ENCODE measurements at places on chromosomes 2 and 18. TPM values are rescaled to one million over a fixed set of nuclear protein-coding genes. Genes with fewer than 3 reads are reported as not detected.

DNA sequence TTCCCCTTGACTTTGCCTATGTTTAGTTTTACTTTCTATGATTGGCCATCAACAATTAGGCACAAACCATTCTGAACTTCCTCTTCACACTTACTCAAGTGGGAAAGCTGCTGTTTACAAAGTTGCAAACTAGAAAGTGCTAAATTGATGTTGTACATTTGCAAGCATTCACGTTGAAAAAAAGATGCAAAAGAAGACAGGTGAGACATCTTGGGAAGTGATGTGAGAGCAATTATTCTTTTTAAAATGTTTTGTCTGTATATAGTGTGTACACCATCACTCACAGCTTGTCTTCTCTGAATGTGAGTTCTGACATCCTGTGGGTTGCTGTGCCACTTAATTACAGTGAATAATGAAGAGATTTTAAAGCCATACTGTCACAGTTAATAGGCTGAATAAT, 874.1 kb upstream of the LRATD1 start:
- no peak for ATAC-seq

- no peak for ATAC-seq
Measured at GRCh38 chr18:58975781-58976180, 111.1 kb downstream of the ZNF532 start.

- ATAC-seq: no peak
Measured at GRCh38 chr2:209348433-209348832, 75.4 kb upstream of the MAP2 start.

DNA sequence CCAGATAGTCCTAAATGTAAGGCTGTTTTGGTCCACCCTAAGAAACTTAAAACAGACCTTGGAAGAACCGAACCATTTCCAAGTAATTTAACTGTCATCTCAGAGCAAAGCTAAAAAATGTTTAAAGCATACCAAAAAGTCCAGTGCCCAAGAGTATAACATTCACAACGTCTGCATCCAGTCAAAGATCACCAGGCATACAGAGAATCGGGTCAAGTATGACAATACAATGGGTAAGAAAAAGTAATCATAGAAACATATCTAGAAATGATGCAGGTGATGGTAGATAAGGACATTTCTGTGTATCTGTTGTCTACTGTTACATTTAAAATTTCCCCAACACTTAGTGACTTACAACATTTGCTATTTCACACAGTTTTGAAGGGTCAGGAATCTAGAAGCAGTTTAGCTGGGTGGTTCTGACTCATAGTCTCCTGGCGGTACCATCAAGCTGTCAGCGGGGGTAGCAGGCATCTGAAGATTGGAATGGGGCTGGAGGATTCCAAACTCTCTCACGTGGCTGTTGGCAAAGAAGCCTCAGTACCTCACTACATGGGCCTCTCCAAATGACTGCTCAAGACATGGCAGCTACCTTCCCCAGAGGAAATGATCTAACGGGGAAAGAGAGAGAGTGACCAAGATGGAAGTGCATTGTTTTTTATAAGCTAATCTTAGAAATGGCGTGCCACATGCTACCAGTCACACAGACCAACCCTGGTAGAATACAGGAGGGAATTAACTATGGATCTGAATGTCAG, 36.6 kb upstream of the DYNC2LI1 start:
- ATAC-seq: no peak

The ATP6V1B1 gene
- not detected for total RNA-seq

DNA sequence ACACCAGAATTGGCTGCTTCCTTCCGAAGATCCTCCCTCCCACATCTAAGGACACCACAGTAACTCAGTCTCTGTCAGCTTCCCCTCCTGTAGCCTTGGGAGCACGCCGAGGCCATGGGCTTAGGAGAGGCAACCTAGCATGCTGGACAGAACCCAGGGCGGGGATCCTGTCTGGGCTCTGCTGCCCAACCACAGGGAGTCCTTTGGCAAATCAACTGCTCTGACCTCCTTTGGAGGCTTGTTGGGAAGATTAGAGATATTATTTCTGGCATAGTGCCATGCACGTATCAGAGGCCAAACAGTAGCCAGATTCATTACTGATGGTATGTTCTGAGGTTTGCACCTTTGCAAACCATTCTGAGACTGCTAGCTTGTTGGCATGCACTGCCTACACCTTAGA, 262.7 kb upstream of the EPAS1 start:
- no peak for ATAC-seq

- ATAC-seq: no peak
Measured at GRCh38 chr2:170354855-170355780, 177.2 kb downstream of the MYO3B start.

DNA sequence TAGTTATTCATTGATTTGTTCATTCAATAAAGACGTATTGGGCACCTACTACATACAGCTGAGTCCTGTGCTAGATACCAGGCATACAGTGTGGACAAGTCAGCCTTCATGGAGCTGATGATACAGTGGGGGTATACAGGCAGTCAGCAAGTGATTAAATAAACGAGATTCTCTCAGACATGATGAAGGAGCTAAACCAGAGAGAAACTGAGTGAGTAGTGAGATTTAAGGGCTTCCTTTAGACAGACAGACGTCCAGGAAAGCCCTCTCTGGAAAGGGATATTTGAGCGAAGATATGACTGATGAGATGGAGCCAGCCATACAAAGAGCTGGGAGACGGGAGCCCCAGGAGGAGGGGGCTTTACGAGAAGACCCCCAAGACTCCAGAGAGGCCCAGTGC, 122.6 kb upstream of the MYCN start:
- ATAC-seq: no peak

The NDC80 gene
- 68.9 TPM for total RNA-seq

DNA sequence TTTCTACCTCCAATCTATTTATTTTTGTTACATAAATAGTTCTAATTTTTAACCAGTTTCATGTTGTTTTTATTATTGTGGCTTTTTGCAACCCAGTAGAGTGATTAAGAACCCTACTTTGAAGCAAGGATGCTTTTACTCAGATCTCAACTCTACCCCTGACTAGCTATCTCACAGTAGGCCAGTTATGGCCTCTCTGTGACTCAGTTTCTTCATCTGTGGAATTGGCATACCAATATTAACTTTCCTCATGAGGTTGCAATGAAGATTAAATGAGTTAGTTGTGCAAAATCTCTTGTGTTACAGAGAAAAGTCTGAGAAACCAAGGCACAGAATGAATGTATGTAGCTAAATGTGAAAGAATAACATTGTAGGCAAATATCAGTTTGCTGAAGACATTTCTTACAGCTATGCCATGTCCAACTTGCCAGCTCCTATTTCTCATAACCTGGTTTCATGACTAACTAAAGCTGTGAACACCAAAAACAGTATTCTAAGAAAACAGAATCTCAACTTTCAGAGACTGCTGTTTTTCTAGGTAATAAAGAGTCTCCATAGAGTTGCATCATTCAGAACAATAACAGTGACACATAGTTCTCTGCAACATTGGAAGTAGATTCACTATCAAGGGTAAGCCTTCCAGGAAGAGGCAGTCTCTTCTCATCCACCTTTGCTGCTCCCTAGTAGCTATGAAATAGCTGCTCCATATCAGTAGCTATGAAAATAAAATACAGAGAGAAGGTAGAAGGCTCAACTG, 33.2 kb upstream of the CYTIP start:
- ATAC-seq: peak; percentile 70

The IL36B gene
- total RNA-seq: not detected

DNA sequence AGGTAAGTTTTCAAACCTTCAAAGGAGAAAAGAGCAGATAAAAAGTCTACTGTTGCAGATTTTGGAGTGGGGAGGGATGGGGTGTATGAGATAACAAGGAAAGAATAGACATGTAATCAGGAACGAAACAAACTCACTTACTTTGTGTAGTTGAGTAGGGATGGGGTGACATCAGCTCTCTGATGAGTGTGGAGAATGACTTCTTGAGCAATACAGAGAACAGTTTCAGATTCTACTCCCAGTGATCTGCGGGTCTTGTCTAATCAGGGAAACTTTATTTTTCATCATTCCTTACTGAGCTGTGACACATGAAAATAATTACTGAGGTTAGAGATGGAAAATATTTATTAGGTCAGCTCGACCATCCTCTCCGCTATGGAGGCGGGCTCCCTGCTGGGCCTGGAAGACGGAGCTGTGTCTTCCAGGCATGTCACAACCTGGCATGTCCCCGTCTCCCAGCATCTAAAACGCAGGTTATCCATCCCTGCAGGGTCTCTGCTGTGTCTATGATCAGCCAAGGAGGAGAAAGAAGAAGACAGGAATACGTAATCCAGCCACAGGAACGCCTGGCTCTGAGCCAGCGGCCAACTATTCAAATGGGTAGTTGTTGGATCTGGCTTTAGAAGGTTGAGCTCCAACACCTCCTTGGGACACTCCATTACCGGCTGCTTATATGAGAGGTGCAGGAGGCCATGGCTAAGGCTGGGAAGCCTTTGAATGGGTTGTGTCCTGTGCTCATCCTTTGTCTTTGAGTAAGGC, 99.0 kb upstream of the SATB2 start:
- no peak for ATAC-seq

The IL1RN gene
- total RNA-seq: 32.8 TPM

DNA sequence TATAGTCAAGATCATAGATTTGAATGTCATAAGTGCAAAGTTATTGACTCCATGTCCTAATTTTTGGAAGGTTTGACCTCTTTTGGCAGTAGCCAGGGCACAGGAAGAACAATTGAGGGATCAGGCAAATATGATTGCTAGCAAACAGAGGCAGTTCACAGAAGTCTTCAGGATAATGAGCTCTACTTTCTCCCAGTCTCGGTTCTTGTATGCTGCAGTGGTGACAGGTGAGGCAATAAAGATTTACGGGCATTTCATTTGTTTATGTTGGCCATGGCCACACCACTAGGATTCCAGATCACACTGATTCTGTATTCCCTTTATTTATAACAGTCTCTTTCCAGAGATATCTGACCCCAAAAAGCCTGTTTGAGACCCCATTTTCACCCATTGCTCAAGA, 137.5 kb downstream of the UBR3 start:
- ATAC-seq: no peak

DNA sequence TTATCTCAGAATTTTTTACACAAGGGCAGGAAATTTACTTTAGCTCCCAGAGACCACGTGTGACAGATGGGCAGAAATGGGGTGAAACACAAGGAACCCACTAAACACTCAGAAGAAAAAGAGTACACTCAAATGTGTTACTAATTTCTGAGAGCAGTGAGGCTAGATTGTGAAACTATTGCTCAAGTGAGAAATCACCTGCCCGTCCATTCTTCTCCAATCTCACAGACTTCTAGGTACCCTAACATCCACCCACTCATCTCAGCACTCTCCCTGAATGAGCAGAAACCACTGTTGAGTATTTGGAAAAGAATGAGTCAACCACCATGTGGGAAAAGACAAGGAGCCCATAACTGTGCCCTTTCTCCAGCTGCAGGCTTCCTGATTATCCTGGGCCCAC, 293.0 kb upstream of the CDH2 start:
- ATAC-seq: no peak

The GYPC gene
- total RNA-seq: 115 TPM

The SPDYA gene
- 3.3 TPM for total RNA-seq

The IL36A gene
- total RNA-seq: not detected

- ATAC-seq: no peak
Measured at GRCh38 chr2:165811592-165812370, 17.7 kb upstream of the GALNT3 start.

DNA sequence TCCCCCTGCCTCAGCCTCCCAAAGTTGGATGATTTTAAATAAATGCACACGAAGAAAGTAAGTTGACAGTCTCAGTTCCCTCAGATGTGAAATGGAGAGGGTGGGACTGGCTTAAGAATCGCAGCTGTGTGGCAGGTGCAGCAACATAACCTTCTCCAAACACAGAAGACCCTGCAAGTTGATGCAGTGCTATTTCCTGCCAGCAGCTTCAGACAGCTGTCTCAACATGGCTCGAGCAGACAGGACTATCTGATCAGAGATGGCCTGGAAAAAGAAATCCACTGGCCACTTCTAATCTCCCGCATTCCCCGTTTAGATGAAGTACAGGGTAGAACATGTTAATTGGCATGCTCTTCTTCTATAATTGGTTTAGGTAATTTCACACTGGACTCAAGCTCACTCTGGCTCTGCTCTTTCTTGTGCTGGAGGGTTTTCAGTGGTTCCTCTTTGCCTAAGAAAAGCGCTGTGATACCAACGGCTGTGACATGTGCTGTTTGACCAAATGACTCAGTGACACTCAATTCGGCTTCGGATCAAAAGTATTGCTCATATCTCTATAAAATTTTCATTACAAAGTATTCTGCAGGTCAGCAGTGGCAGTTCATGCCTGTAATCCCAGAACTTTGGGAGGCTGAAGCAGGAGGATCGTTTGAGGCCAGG, 40.2 kb downstream of the MYOM1 start:
- no peak for ATAC-seq

GRCh38 chr2:109350526-109350925, 221.5 kb downstream of the SH3RF3 start:
- ATAC-seq: no peak

The ERICH2 gene
- not detected for total RNA-seq

GRCh38 chr2:53994818-53995808, 24.3 kb upstream of the PSME4 start:
- ATAC-seq: peak; percentile 97

The CPLX4 gene
- not detected for total RNA-seq

The ZAP70 gene
- 233 TPM for total RNA-seq

- ATAC-seq: no peak
Measured at GRCh38 chr2:43467891-43468290, 127.9 kb downstream of the THADA start.

Data from activated T-helper 17 cell treated with anti-CD3 and anti-CD28 coated beads, Interleukin-2, amount 50 U/mL, for 72 hours (primary cell).